ENCODE measurements at places on chromosomes 6 and 20. TPM values are rescaled to one million over a fixed set of nuclear protein-coding genes. Genes with fewer than 3 reads are reported as not detected.

DNA sequence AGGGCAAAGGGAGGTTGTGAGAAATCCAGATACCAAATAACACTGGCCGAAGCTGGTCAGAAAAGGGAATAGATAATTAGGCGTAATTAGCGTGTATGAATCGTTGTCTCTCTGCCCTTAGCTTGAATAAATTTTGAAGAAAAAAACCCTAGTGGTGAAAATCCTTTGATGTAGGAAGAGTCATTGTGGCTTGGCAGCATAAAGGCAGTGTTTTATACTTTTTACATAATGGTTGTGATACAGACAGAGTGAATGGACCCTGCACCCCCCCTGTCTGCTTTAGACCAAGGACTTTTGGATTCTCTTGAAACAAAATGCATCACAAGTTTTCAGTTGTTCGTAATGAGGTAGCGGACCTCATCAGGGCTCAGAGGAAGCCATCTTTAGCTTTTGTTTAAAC, 126.5 kb downstream of the AFG1L start:
- DNase-seq: no peak

DNA sequence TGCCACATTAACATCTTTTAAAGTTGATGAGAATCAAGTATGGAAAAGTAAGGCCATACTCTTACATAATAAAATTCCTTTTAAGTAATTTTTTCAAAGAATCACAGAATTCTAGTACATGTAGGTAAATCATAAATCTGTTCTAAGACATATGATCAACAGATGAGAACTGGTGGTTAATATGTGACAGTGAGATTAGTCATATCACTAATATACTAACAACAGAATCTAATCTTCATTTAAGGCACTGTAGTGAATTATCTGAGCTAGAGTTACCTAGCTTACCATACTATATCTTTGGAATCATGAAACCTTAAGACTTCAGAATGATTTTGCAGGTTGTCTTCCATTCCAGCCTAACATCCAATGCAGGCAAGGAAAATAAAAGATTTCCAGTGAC, 11.6 kb downstream of the PLN start:
- no peak for DNase-seq

DNA sequence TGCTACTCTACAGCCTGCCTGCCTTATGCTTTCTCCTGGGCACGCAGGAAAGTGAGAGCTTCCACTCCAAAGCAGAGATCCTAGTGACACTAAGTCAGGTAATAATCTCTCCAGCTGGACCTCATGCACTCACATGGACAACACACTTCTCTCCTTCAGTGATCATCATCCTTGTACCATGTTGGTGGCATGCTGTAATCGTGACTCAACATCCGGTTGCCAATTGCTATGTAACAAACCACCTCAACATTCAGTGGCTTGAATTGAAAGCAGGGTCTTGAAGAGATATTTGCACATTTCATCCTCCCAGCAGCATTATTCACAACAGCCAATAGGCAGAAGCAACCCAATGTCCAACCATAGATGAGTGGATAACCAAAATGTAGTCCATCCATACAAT, 40.3 kb upstream of the PPP1R3G start:
- DNase-seq: no peak

GRCh38 chr6:162271922-162272321, 455.6 kb downstream of the PRKN start:
- no peak for DNase-seq

- no peak for DNase-seq
These were observed 1.4 kb upstream of the POU3F2 start for GRCh38 chr6:98833057-98833306.

DNA sequence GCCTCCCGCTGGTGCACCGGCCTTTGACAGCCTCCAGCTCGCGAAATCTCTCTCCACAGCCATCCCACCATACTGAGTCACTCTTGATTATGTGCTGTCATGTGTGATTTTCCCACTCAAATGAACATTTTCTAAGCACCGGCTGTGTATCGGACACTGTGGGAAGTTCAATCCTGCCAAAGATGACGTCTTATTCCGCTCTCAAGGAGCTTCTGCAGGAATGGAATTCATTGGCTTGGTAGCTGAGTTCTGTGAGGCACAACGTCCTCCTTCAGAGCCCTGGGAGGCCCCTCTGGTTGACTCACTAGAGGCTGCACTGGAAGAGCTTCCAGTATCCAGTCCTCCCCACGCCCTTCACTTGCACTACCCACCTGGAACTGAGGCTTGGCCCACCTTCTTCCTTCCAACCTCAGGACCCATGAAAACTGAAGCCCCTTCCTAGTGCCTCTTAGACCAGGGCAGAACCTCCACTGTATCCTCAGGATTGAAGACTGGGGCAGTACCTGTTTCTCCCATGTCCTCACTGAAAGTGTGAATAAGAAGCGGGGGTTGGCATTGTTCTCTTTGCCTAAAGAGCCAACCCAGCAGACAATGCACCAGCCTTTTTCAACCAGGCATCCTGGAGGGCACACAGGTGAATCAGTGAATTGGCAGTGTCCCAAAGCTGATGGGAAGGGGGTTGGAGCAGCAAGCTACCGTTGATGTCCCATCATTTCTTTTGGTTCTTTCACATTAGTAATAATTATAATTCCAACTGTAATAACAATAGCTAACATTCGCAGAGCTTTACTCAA, 1.7 kb downstream of the UNC5CL start:
- no peak for DNase-seq

DNA sequence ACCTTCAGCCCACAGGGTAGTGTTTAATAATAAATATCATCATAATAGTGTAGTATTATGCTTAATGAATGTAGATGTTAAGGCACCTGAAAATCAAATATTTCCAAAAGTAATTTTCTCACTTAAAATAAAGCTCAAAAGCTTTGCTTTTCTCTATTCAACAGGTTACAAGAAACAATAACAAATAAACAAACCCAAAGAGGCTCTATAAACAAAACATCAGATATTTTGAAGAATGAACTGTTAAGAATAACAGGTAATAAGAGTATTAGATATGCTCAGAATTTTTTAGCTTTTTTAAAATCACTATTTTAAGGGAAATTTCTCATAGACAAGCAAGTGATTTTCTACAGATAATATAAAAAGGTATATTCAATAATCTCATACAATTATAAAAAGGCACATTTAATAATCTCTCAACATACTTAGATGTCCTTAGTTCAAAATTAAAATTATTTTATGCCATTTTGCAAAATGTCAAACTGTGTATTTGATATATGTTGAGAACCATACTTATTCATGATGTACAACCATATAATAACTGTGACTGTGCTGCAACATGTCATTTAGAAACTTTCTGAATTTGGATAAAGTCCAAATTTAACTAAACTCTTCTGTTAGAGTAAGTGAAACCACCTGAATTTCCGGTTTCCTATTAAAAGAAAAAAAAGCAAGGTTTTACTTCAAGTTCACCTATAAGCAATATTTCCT, 35.8 kb downstream of the PHIP start:
- no peak for DNase-seq

DNA sequence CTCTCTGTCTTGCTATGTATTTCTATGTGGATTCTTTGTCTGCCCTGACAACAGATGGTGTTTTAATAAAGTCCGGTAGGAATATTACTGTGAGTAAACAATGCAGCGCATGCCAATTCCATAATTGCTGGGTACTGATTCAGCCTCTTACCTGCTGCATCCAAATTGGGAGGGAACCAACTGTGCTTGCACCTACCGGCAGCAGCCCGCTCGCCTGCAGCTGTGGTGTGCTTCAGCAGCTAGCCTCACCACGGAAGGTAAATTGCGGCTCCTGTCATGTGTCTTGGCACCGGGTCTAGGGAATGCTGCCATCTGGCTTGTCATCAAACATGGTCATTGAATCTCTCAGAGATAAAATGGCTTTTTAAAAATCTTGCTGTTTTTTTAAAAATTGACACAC, 704.8 kb upstream of the SLC35B3 start:
- DNase-seq: no peak

GRCh38 chr6:154894902-154895301, 100.2 kb upstream of the TIAM2 start:
- DNase-seq: no peak

Gene TRAPPC3L
- total RNA-seq: not detected

Gene TMEM244
- not detected for total RNA-seq

Gene ENTPD6
- 51.2 TPM for total RNA-seq

Gene OLIG3
- not detected for total RNA-seq
